ENCODE measurements at places on chromosomes 16 and 17. TPM values are rescaled to one million over a fixed set of nuclear protein-coding genes. Genes with fewer than 3 reads are reported as not detected.
A peak's percentile ranks its signal among the peaks of the same experiment; 100 is the strongest.

DNA sequence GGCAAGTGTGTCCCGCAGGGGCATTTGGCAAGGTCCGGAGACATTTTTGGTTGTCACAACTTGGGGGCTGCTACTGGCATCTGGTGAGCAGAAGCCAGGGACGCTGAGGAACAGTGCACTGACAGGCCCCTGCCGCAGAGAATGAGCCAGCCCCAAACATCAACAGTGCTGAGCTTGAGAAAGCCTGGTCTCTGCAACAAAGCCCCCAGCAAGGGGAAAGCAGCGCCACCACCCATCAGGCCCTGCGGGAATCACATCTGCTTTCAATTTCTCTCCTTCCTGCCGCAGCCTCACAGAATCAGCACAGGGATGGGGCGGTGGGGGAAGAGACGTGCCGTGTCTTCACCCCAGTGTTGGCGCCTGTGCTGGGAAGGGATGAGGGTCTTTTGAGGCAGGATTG lies 14.8 kb upstream of the PRPSAP1 start:
- peaks cover 15% of the 10 kb centered on the region for H3K27me3 ChIP-seq
- no peak for DNase-seq
- H3K27ac ChIP-seq: no peak overlapping the region
- no peak overlapping the region for H3K4me3 ChIP-seq
- no peaks in the 10 kb centered on the region for H3K36me3 ChIP-seq

DNA sequence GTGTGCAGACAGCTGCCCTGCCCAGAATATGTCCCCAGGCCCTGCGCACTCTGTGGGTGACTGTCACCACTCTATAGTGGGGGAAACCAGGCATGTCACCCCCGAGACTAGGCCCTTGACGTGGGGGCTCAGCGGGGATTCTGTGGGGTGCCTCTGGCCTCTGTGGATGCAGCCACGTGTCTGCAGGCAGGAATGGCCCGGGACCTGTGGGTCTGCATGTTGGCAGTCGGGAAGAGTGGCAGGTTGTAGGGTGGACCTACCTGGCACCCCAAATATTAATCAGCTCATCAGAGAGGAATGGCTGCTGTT lies 954 bp downstream of the IL32 start:
- DNase-seq: no peak
- peak overlapping the region; percentile 94 for H3K4me3 ChIP-seq
- H3K27ac ChIP-seq: peak overlapping the region; percentile 99

- no peak overlapping the region for H3K4me3 ChIP-seq
- no peak overlapping the region for H3K27ac ChIP-seq
- no peak for DNase-seq
- no peaks in the 10 kb centered on the region for H3K4me1 ChIP-seq
- peaks cover 19% of the 10 kb centered on the region for H3K27me3 ChIP-seq
Observed at GRCh38 chr16:14378131-14378551, 251.9 kb downstream of the PARN start.

GRCh38 chr16:55526441-55526840 lies 17.6 kb downstream of the LPCAT2 start:
- H3K27me3 ChIP-seq: no peaks in the 10 kb centered on the region
- H3K27ac ChIP-seq: no peak overlapping the region
- no peak overlapping the region for H3K4me3 ChIP-seq
- no peak for DNase-seq
- H3K4me1 ChIP-seq: no peaks in the 10 kb centered on the region
- H3K36me3 ChIP-seq: no peaks in the 10 kb centered on the region

DNA sequence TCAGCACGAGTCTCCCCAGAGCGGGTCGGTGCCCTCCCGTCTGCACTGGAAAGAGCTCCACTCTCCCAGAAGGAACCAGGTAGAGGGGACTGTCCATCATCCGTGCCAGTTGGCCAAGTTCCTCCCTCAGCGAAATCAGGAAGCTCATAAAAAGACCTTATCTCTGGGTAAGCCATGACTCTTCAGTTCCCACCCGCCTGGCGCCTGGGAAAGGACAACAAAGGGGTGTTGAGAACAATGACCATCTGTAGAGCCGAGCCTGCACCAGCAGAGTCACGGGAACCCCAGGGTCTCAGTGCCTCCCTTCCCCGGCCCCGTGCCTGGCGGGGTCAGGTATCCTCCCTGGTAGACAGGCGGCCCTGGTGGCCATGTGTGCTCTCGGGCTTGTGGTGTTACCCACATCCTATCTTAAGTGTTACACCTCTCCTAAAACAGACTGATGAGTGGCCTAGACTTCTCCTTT lies 190.7 kb downstream of the AXIN2 start:
- H3K4me1 ChIP-seq: peaks cover 9% of the 10 kb centered on the region
- no peak overlapping the region for H3K27ac ChIP-seq
- H3K27me3 ChIP-seq: no peaks in the 10 kb centered on the region
- H3K4me3 ChIP-seq: no peak overlapping the region
- no peak for DNase-seq
- H3K36me3 ChIP-seq: no peaks in the 10 kb centered on the region

ITGB4 gene
- total RNA-seq: 1.6 TPM

GDPD1 gene
- 2.8 TPM for total RNA-seq

PIMREG gene
- 0.79 TPM for total RNA-seq

TRAF7 gene
- total RNA-seq: 54.3 TPM

All from T-cell (primary cell).